NCI-H524 (cell line): ENCODE measurements at places on chromosomes 6 and 20.
A peak's percentile ranks its signal among the peaks of the same experiment; 100 is the strongest.

DNA sequence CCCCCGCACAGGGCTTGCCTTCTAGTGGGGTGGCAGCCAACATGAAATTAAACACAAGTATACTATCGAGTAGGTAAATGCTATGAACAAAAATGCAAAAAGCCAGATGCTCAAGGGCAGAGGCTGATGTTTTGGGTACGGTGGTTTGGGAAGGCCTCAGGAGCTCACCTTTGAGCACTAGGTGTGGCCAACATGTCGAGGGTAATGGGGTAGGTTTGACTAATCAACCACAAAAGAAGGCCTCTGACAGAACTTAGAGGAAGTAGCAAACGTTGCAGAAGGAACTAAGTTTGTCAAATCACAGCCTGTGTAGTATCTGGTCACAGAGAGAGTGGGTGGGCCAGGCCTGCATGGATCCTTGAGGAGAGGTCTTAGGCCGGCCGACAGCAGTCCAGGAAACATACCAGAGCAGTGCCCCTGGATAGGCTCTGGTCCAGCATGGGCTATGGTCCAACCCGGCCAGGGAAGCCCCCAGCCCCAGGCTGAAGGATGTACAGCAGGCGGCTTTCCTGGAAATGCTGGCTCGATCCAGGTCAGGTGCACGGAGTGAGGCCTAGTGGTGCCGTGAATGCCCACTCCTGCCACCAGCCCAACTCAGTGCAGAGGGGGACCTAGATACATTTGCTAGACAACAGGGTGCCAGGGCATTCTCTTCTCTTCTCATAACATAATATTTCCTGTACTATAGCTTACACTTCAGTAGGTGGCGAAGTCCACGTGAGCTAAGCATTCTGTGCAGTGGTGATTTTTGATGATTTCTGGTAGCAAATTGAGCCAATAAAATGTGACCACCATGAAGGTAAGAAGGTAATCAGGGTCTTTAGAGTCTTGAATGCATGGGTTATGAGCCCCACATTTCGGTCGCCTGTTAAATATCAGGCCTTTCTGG is 56.3 kb upstream of the CD93 start:
- no peak for DNase-seq

- DNase-seq: no peak
Observed at GRCh38 chr6:104162036-104162669, 697.6 kb downstream of the HACE1 start.

- no peak for DNase-seq
Observed at GRCh38 chr6:99345164-99345563, 4.3 kb downstream of the FAXC start.

DNA sequence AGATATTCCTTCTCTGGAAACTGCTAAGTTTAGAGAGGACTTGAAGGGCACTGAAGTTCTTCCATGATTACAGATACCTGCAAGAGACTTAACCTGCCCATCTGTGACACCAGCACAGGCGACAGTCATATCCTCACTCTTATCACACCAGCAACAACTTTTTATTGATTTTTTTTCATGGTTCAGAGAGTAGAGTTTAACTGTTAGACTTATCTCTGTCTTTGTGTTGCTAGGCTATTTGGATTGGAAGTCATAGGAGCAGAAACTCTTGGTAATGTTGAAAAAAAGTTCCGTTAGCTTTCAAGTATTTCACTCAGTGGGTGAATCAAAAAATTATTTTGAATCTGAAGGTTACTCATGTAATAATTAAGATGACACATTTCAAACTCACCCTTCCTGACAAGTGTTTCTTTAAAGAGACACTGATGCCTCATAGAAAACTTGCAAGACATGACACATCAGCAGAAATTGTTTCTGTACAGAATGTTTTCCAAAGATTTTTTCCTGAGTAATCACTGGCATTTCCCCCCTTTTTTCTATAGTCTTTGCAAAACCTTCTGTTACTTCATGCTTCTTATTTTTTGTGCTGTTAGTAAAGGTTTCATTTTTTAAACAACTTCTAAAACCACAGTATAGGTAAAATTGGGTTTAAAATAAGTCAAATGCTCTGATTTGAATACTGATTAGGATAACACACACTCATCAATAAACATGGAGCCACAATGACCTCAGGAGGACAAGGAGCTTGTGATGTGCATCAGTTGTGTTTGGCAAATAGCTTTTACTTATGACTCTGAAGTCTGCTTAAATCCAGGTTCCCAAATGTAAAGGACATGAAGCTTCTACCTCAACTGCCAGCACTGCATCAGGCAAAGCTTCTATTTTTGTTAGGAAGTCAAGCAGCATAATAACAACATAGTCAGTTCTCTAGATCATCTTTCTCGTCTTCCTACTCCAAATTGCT is 252.9 kb upstream of the MAN1A1 start:
- no peak for DNase-seq

DNA sequence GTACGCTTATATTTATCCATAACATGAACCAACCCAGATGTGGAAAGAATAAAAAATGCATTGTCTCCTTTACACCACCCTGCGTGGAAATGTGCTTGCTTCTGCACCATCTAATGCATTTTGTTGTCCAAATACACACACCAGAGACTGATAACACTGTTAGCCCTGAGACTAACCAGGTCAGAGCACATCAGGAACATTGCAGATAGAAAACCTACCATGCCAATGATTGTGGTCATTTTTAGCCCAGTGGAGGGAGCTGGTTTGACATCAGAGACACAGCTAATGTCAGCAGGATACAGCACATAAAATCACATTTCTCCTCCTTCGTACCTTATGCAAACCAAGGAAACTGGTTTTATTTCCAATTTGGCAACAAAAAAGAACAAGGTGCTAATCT is 528.7 kb downstream of the DOK5 start:
- no peak for DNase-seq

DNA sequence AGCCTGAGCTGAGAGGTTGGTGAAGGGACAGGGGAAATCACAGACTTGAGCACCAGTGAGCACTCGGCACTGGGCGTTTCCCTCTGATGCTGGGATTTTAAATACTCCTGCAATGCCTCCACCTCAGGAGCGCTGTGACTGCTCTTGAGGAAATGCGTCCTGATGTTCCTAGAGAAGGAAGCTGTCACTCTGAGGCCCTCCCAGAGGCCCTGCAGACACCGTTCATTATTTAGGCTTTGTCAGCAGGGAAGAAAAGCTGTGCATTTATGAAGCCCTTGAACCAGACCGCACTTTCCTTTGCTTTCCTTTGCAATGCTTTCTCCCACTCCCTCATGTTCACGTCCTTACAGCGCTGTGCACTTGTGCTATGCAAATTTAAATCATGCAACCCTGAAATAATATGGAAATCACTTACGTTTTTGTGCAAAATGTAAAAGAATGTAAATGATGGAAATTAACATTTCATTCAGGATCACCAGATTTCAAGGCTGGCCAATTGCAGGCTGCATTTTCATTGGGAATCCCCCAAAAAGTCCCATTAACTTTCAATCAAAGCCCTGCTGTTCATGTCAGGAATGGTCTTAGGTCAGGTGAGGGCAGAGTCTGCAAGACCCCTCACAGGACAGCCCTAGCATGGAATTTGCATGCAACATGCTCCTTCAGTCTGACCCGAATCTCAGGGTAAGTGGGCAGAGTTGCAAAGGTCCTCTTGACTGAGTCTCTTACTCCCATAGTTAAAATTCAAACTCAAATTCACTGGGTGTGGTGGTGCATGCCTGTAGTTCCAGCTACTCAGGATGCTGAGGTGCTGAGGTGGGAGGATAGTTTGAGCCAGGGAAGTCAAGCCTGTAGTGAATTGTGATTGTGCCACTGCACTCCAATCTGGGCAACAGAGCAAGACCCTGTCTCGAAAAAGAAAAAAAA is 45.8 kb upstream of the SYNDIG1 start:
- no peak for DNase-seq

DNA sequence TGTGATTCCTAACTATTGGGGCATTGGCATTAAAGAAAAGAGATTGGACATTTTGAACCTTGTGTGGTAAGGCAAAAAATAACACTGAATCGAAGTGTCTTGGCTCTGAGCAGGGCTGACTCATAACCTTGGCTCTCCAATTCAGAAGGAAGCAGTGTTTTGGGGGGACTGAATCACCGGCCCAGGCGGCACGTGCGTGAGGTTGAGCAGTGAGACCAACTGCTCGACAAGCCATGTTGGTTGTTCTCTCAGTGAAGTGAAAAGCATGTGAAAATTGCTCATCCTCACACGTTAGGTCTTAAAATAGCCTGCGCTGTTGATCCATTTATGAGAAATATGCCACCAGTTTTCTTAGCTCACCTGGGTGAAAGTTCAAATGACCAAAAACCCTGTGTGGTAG is 137.8 kb upstream of the SPACA1 start:
- no peak for DNase-seq

GRCh38 chr20:57593134-57593886 is 26.9 kb downstream of the ZBP1 start:
- no peak for DNase-seq

GRCh38 chr6:36823421-36824096 is 15.7 kb downstream of the CPNE5 start:
- no peak for DNase-seq

- DNase-seq: no peak
Observed at GRCh38 chr6:166830185-166830890, 126.0 kb downstream of the RNASET2 start.

GRCh38 chr6:157209865-157210530 is 113.3 kb downstream of the TMEM242 start:
- DNase-seq: no peak

DNA sequence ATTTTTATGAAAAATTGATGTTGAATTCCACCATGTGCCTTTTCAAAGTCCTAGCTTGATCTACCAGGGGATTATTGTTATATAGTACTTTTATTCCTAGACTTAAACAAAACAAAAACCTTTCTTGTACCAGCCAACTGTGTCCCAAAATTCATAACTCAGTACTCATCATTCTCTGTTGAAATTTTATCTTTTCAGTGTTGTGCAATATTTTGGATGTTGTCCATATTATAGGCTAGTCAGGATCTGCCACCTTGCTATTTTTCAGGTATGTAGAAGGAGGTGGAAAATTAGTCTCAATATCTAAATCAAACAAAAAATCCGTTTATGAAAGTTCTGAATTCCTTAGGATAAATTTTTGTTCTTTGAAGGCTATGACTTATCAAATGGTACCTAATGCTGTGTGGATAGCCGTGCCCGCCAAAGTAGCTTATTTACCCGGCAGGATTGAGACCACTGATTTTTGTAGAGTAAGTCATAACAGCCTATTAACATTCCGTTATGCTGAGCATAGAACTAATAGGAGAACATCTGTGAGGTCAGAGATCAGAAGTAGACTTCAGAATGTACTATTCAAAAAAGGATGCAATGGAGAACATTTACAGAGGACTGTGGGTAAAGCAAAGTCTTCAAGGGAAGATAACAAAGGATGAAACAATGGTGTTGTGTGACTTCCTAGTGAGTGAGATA is 304.7 kb downstream of the SOX4 start:
- DNase-seq: no peak

DNA sequence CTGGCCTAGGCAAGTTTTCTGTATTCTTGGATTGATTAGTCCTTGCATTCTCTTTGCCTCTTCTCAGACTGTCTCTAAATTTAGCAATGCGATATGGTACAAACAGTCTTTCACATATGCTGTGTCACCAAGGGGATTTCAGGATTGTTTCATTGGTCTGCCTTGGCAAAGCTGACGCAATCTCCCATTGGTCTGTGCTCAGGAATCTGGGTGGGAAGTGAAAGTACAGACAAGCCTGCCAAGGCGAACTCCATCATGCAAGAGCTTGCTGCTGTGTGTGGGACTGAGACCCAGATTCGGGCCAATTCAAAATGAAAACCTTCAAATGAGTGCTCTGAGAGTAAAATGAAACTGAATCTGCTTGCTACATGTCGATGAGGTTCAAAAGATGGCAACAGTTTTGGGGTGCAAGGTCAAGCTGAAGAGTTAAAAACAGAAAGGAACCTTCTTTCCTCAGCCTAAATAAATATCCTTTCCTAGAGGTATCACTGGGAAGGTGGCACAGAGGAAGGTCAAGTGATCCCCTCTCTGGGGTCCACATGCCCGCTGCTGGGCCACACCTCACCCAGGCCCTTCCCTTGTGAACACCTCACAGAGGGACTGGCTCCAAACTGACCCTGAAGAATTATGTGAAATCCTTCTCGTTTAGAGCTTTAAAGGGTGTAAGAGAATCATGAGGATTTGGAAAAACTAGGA is 198.8 kb upstream of the PREP start:
- DNase-seq: no peak

GRCh38 chr6:106216527-106216926 is 109.0 kb downstream of the ATG5 start:
- DNase-seq: no peak

- no peak for DNase-seq
Observed at GRCh38 chr6:166488076-166488685, 98.3 kb downstream of the RAMACL start.

GRCh38 chr6:161884782-161885181 is 610.9 kb upstream of the AGPAT4 start:
- no peak for DNase-seq

- DNase-seq: no peak
Observed at GRCh38 chr20:403582-403957, 4.5 kb upstream of the RBCK1 start.

- DNase-seq: no peak
Observed at GRCh38 chr6:5115168-5115567, 30.0 kb downstream of the PPP1R3G start.

- DNase-seq: no peak
Observed at GRCh38 chr6:27294409-27294808, 17.7 kb downstream of the POM121L2 start.

GRCh38 chr6:52517502-52518278 is 59.2 kb downstream of the TRAM2 start:
- no peak for DNase-seq

DNA sequence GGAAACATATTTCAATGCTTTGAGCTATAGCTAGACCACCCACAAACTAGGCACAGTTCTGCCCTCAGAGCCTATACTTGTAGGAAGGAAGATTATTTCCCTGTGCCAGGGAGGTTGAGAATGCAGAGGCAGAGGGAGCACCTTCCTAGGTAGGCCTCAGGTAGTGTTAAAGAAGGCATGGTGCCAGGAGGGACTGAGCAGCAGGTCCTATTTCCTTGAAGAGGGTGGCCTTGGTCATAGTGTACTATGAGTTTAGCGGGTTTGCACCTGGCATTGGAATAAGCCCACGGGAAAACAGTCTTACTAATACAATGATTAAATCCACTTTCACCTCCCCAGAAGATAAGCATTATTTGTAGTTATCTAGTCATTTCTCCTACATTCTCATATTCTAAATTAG is 375.4 kb downstream of the CDKAL1 start:
- peak; percentile 5 for DNase-seq

GRCh38 chr6:13445005-13445743 is 42.2 kb downstream of the GFOD1 start:
- peak; percentile 88 for DNase-seq

- no peak for DNase-seq
Observed at GRCh38 chr6:38492031-38492430, 147.7 kb downstream of the BTBD9 start.

- no peak for DNase-seq
Observed at GRCh38 chr6:94735270-94735669, 842.1 kb upstream of the MANEA start.
